Activated CD8-positive, alpha-beta memory T cell treated with anti-CD3 and anti-CD28 coated beads for 48 hours (primary cell): ENCODE measurements at places on chromosomes 13 and 19.

- DNase-seq, result no peak
Observed at GRCh38 chr19:42942187-42942789, 5.3 kb upstream of the PSG7 start.

DNA sequence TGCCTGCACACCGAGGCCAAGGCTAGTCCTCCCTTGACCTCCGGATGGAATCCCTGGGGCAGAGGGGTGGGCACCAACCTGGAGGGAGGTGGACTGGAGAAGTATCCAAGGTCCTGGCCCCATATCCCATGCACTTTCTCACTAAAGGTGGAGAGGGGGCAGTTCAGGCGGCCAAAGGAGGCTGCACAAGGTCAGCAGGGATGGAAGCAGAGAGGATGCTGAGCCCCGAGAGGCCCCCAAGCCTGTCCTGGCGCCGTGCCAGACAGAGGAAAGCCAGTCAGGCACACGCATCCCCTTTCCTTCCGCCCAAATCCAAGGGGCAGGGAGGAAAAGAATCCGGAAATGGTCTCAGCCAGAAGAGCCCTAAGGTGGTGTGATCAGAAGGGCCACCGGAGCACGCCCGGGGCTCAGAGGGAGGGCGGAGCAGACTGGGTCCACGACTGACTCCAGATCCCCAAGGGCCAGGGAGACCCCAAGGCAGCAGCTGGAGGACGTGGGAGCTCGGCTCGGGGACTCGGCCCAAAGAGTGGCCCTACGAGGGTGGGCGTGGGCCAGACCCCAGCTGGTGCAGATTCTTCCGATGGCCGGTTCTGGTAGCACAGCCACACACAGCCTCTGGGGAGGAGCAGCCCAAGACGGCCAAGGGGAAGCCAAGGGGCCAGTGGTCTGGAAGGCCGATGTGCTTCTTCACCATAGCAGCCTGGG is 60.0 kb downstream of the MLLT1 start:
- DNase-seq, result no peak

DNA sequence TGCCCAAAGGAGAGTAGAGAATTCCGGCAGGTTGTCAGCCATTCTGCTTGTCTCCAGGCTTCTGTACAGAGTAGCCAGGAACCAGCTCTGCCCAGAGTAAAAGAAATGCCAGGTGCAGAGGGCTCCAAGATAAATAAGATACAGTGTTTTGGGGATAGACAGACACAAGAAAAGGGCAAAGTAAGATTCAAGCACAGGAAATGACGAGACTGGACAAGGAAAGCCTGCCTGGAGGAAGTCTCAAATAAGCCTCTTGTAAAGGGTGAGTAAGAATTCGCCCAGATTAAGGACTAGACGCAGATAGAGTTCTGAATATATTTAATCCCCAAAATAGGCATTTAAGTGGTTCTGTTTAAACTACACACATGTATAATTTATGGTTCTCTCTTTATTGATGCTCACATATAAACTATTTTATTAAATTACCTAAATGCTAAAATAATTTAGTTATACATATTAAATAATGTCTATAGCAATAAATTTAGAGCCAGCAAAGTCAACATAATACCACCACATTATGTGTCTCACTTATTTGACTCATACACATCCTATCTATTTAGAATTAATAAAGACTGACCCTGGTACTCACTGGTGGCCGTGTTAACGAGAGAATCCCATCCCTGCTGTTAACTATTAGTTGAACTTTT is 98.4 kb upstream of the RAP2A start:
- DNase-seq, result no peak

GRCh38 chr19:16340092-16340491 is 15.5 kb downstream of the KLF2 start:
- DNase-seq, result no peak

DNA sequence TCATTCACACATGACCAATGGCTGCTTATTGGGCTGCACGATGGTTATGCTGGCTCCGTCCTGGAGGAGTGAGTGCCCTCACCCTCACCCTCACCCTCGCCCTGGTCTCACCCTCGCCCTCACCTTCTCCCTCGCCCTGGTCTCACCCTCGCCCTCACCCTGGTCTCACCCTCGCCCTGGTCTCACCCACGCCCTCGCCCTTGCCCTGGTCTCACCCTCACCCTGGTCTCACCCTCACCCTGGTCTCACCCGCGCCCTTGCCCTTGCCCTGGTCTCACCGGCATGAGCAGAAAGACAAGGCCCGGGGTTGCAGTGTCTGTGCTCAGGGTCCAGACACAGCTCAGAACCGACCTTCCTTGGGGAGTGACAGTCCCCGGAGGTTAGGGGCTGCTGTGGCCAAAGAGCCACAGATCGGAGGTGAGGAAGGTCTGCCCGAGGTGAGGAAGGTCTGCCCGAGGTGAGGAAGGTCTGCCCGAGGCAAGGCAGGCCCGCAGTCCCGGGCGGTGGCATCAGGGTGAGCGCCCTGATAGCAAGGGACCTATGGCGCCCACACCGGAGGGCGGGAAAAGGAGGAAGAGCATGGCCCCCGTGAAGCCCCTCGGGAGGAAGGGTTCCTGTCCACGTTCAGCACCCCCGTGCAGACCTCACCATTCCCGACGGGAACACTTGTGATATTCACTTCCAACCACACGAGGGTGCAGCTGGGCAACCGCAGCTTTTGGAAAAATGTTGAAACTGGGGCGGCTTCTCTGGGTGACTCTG is 65.6 kb downstream of the MCF2L start:
- DNase-seq, result no peak

DNA sequence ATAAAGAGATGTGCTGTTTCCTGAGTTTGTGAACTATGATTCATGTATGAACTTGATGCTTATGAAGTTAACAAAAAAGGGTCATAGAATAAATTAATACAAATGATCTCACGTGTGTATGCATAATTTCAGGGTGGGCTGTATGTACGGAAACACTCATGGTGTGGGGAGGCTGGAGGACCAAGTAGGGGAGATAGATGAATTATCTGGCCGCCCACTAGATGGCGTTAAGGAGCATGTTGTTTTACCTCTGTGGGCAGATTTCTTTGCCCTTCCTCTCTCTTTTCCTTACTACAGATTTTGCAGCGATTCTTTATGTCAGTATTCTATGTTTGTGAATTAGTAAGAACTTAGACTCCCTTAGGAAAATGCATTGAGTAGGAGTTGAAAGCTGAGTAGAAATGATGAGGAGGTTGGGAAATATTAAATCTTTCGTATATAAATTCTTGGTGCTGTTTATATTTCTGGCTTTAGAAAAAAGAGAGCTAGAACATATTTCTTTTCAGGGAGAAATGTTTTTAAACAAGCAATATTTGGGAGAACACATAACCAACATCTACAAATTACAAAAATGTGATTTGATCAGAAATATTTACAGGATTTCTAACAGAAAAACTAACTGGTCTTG is 47.4 kb upstream of the TMTC4 start:
- DNase-seq, result no peak
